ENCODE measurements at places on chromosomes 1 and 21.
A peak's percentile ranks its signal among the peaks of the same experiment; 100 is the strongest.

DNA sequence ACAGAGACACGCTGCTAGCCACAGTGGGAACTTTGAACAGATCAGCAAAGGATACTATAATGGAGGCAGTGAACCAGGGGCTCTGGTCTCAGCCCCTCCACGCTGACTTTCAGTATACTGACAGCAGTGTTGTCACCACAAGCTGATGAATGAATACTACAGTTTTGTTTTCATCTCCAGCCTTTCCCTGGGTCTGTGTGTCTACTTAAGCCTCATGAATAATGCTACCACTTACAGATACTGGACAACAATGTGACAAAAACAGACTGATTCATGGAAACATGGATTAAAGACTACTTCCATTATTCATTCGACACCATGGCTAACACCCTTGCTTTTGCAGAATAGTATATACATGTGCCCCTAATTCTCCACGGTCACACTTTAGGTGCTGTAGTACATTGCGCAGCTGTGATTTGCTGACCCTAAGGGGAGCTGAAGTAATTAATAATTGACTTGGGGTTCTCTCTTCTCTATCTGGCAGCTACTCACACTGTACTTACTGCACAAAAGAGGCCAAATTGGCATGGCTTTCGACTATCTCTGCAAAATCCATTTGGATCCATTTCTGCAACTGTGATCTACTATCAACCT is 203.2 kb upstream of the LYPLAL1 start:
- no peak for DNase-seq

DNA sequence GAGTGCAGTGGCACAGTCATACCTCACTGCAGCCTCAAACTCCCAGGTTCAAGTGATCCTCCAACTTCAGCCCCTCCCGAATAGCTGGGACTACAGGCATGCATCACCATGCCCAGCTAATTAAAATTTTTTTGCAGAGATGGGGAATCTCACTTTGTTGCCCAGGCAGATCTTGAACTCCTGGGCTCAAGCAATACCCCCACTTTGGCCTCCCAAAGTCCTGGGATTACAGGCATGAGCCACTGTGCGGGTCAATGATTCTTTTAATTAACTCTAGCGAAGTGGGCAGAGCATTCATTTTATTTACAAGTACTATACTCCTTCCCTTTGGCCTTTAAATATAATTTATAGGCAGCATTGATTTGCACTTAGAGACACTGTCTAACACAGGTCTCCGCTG is 2.5 kb upstream of the OTUD3 start:
- DNase-seq: no peak

DNA sequence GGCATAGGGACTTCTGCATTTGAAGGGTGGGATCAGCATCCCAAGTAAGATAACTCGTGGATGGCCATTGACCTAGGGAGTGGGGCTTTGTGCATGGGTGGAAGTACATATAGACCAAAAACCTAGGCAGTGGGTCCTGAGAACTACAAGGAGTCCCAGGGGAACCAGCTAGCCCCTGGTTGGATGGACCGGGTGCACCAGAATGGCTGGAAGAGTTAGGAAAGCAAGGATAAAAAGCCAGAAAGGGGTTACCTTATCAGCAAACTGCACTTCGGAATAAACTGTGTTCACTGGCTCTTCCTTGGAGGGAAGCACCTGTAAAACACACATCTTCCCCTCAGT is 26.6 kb upstream of the SLAMF6 start:
- DNase-seq: no peak

DNA sequence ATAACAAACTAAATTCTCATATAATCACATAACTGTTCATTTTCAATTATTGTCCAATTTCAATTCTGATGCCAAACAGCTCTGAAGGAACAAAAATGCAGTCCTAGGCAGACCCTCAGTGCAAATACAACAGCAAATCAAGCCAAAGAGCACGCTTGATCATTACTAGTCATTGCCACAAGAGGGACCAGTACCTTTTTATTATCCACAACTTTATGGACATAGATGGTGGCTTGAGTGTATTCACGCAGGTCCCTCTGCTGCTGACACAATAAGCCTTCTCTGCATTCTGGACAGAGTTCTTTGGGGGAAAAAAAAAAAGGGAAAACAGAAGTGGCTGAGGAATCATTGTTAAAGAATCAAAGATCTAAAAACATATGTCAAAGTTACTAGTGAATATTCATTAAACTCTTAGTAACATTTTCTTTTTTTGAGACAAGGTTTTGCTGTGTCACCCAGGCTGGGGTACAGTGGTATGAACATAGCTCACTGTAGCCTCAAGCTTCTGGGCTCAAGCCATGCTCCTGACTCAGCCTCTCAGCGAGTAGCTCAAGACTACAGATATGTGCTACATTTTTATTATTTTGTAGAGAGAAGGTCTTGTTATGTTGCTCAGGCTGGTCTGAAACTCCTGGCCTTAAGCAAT is 34.3 kb upstream of the RAP1GAP start:
- no peak for DNase-seq

GRCh38 chr1:226973371-226973897 is 33.3 kb downstream of the COQ8A start:
- no peak for DNase-seq

GRCh38 chr1:25088946-25089345 is 143.4 kb downstream of the SYF2 start:
- no peak for DNase-seq

DNA sequence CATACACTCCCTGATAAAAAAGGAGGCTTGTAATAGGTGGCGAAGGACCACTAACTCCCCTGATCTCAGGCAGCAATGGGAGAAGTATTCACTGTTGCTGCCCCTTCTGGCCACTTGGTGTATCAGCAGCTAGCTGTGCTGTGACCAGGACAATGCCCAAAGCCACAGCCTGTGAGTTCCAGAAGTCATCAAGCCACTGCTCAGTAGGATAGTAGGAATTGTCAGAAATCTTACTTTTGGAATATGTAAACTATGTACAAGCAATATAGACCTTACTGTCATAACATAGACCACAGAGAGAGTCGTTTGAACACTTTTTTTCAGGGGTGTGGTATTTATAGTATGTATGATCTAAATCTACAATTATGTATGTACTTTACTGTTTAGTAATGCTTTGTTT is 248.3 kb upstream of the CAMK1G start:
- DNase-seq: peak; percentile 6

- no peak for DNase-seq
These were observed 12.7 kb upstream of the PADI4 start for GRCh38 chr1:17295292-17295691.

DNA sequence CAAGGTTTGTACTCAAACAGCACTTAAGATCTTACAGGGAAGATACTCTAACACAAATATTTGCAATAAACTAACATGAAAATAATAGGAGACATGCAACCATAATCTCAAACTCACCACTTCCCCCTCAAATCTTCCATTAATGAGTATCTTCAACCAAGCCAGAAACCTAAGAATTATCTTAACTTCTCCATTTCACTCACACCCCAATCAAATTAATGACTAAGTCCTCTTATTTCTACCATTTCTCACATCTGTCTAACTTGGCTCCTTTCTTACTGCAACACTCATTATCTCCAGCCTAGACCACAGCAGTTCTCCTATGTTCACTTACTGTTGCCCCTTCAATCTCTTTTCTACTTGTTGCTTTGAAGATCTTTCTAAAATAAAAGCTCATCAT is 10.4 kb downstream of the RBBP5 start:
- no peak for DNase-seq

- no peak for DNase-seq
These were observed 7.4 kb downstream of the PLEKHN1 start for GRCh38 chr1:973459-974292.

GRCh38 chr1:199272628-199273086 is 633.8 kb downstream of the PTPRC start:
- no peak for DNase-seq

GRCh38 chr1:117618450-117619122 is 12.7 kb downstream of the TENT5C start:
- DNase-seq: no peak

GRCh38 chr1:8639148-8639547 is 178.3 kb downstream of the RERE start:
- no peak for DNase-seq

- peak; percentile 77 for DNase-seq
These were observed 50.1 kb downstream of the COQ8A start for GRCh38 chr1:226990133-226990716.

DNA sequence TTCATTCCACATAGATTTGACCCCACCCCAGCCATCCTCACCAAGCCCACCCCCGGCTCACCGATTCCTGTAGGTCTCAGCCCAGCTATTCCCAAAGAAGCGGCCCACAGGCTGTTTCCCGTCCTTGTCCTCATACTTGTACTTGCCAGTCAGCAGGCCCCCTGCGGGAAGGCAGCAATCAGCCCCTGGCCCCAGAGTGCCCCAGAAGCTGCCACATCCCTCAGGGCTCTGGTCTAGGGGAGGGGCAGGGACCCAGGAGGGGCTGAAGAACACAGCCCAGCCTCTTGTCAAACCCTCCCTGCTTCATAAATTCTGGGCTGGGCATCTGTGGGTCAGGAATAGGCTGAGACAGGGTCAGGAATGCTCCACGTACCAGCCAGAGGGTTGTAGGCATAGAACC is 5.0 kb downstream of the AKR7A2 start:
- no peak for DNase-seq

DNA sequence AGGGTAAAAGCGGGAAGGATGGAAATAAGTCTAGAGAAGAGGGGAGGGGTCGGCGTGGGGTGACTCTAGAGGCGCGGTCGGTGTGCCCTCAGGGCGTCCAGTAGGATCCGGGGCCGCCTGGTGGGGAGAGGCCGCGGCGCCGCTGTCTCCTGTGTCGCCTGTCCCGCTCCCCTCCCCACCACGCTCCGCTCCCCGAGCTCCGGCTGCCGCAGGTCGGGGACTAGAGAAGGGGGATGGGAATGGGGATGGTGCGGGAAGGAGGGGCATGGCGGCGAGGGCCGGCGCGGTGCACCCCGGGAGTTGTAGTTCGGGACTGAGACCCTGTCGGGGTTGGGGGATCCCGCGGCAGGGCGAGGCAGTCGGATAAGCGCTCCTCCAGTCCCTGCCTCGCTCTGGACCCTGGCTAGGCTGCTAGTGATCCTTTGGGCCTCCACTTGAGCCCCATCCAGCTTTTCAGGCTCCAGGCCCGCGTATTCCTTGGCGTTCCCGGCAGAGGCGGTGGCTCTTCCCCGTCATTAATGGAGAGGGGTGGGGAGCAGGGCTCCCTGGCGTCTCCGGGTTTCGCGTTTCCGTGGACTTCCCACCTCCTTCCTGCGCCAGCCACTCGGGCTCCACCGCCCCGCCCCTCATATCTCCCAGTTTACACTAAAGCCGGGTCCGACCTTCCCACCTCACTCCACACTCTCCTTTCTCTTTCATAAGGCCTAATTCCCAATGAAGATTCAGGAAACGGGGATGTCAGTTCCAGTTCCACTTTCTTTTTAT is at the start of gene ENTREP3:
Gene ENTREP3 (minus strand): TSS at position 241 of the 765 bp plus-strand sequence. CDS start 606 bp downstream, outside the sequence.
- DNase-seq: peak; percentile 87

DNA sequence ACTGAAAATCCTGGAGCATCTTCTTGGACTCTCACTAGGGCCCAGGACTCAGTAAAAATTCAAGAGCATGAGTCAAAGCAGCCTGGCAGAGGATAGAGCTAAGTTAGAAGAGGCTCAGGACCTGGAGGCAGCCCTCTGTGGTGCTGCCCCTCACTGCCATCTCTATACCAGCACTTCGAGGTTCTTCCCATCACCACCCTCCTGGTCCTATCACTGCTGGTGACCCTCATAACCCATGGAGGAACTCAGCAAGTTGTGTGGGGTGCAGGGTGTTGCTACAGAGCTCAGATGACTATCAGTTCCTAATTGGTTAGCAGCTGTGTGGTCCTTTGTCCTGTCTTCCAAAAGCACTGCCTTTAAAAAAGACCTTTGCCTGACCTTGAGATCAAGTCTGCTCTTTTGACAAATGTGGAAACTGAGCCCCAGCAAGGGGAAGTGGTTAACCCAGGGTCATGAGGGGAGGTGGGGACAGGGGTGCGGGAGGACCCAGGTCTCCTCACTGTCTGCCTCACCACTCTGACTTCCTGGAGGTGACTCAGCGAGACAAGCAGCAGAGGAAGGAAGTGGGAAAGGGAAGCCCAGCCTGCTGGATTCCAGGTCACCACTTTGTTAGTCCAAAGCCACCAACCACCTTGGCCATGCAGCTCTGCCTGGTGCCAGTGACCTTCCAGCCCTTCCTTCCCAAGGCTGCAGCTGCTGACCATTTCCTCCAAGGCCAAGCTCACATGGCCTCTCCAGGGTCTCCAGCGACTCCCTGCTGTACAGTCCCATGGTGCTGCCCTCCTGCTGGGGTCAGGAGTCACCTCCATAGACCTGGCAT is 199.4 kb upstream of the EDN2 start:
- DNase-seq: peak; percentile 41

DNA sequence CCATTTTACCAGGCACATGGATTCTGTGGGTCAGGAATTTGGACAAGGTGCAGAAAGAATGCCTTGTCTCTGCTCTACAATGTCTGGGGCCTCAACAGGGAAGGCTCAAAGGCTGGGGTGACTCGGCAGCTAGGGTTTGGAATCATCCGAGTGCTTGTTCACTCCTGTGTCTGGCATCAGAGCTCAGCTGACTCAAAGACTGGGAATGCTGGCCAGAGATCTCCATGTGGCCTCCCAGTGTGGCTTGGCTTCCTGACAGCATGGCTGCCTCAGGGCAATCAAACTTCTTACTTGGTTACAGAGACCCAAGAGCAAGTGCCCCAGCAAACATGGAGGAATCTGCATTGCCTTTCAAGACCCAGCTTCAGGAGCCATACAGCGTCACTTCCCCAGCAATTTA is 110.5 kb downstream of the TOMM20 start:
- no peak for DNase-seq

GRCh38 chr1:197418693-197419092 is 150.6 kb downstream of the CRB1 start:
- DNase-seq: no peak

- DNase-seq: no peak
These were observed 8.2 kb downstream of the LPAR3 start for GRCh38 chr1:84884671-84885389.

DNA sequence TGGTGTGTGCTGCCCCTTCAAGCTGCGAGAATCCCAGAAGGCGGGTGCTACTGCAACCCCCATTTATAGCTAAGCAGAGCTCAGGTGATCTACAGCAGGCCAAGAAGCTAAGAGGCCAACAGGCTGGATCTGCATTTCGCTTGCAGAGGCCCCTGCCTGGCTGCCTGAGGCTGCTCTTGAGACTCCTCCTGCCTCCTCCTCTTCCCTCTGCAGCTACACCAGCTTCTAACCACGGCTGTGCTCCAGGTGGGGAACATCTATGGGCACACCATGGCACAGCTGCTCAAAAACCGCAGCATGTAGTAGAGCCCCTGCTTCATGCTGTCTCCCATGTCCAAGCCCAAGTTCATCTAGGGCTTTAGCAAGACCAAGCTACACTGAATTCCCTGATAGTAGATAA is 72.9 kb upstream of the ZNF678 start:
- DNase-seq: no peak

- no peak for DNase-seq
These were observed 90.2 kb upstream of the C1orf21 start for GRCh38 chr1:184296466-184297243.
